ENCODE measurements at places on chromosomes 2 and 18.

DNA sequence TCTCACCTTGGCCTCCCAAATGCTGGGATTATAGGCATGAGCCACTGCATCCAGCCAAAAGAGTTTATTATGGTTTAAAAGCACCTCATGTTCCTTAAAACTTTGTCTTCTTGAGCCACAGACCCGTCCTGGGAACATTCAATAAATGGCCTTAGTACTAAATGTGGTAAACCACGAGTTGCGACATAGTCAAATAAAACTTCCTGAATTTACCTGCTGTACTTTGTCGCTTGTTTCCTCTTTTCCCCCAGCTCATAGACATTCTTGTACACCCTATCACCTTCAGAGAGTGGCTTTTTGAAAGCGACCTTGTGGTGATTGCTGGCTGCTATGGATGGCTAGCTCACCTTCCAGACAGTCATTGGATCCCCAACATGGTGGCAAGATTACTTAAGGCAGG, 310.4 kb downstream of the LRRTM1 start:
- no peak for DNase-seq

GRCh38 chr18:31946305-31947046, 3.5 kb upstream of the TRAPPC8 start:
- no peak for DNase-seq

GRCh38 chr2:169736902-169737301, 3.3 kb downstream of the KLHL23 start:
- no peak for DNase-seq

DNA sequence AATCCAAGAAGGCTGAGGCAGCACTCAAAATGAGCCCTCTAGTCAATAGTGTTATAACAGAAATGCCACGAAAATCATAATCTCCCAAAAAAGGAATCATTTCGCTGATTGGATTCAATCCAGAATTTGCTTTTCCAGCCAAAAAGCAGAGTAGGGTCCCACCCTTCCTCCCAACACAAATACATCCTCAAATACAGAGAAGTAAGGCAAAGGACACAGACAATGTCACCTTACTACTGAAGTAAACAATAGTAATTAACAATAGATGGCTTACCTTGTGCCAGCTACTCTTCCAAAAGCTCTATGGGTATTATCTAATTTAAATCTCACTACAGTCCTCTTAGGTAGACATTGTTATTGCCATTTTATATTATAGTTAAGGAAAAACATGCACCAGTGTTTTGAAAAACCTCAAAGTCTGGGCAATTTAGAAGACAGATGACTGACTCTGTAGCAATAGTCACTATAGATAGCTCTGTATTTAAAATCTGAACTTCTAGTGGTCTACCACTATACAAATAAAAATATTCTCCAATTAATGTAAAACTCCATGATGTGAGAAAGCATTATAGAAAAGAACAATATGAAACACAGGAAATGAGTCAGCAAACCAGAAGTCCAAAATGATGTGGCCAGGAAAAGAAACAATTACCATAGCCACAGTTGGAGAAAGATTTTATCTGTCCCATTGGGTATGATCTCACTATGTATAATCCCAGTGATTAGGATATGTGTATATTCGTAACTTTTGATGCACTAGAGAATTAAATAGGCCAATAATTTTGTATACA, 305.0 kb upstream of the ERBB4 start:
- DNase-seq = peak; percentile 86

DNA sequence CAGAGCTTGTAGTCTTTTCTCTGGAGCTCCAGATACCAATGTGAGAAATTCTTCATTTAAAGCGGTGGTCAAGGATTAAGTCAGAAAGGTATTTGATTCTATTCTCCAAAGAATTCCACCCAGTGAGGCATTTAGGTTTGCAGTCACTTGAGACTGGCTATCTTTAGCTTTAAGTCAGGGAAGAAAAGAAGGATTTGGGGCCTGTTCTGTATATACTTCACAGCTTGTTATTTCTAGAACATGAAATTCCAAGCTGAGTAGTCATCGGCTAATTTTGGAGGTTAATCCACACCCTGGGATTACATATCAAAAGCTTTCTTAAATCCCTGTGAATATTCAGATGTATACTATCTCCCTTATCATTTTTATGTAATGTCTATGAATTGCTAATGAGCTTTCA, 39.4 kb downstream of the MYOM1 start:
- DNase-seq = no peak

GRCh38 chr2:210086292-210086691, 83.9 kb downstream of the RPE start:
- DNase-seq = no peak

DNA sequence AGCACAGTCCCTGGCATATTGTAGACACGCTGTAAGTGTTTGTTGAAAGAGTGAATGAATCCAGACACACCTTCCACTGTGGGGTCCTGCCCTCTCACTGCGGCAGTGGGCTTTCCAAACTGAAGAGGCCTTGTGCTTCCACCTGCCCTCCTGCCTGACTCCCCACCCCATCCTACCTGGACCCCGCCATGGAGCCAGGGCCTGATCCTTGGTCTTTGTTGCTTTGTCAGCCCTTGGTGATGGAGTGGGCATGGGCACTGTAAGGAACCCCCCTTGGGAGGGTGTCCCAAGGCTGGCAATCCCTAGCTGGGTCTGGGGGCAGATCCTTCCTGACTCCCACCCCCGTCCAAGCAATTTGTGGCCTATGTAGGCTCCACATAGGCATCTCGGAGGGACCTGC, 33.1 kb downstream of the KLHL29 start:
- no peak for DNase-seq

- DNase-seq = no peak
Observed at GRCh38 chr2:161063946-161064306, 96.3 kb upstream of the TANK start.

GRCh38 chr2:171210864-171211431, 50.3 kb upstream of the TLK1 start:
- no peak for DNase-seq

DNA sequence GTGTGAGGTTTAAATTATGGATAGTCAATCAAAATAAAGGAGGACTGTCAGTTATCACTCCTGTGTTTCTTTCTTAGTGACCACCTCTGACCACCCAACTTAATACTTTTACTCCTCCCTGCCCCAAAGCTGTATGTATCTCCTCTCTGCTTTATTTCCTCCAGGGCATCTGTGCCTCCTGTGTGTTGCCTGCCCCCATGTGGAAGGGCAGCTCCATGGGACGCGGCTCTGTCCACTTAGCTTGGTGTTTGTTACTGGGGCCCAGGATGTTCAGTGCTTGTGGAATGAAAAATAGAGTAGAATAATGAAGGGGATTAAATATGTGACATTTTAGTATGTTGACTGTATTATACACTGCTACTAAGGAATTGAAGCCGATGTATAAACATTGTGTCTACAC, 9.8 kb downstream of the ACP1 start:
- no peak for DNase-seq

GRCh38 chr2:229443141-229443540, 172.1 kb upstream of the PID1 start:
- DNase-seq = no peak

DNA sequence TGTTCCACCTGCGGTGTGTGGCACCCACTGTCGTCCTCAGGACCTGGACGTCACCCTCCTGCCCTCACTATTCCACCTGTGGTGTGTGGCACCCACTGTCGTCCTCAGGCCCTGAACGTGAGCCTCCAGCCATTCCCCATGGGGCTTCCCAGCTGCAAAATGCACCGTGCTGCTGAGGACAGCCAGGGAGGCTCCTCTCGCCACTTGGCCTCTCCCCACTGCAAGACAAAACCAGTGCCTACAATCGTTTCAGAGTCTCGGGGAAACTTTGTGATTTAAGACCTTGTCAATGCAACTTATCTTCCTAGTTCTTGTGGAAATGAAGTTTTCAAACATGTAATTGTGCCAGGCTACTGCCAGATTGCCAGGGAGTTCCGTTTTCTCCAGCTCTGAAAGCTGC, 319.3 kb upstream of the SALL3 start:
- DNase-seq = no peak

GRCh38 chr2:135904341-135904989, 28.2 kb upstream of the MCM6 start:
- no peak for DNase-seq

GRCh38 chr18:49890041-49890440, 76.7 kb upstream of the ACAA2 start:
- DNase-seq = no peak

- DNase-seq = peak; percentile 40
Observed at GRCh38 chr2:112493858-112494648, 12.1 kb downstream of the TTL start.

DNA sequence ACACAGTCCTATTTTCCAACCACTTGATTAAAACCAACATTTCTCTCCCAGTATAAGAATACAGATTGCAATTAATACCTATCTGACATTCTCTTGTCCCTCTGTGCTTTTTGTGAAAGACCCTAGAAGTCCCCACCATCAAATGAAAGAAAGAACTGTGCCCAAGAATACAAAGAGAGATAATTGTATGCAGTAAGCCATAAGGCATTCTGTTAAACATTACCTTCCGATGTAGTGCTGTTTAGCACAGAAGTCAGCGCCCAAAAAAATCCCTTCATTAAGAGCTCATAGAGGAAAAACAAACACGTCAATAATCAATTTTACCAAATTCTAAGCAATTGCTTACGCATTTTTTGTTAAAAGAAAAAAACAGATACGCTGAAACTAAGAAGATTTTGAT, 41.1 kb downstream of the ZNF516 start:
- no peak for DNase-seq

DNA sequence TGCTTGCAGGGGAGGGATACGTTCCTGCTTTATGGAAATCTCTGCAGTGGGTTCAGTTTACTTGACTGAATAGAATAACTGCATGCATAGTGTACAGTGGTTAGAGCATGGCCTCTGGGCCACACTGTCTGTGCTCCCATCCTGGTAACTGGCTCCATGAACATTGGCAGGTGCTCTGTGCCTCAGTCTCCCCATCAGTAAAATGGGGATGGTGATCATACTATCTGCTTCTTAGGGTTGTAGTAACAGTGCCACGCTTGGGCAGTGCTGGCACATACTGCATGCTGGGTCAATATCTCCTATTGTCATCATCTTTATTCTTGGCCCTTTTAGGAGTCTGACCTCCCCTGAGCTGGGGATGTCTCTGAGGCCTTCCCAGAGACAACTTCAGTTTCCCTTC, 117.3 kb downstream of the CTIF start:
- no peak for DNase-seq

DNA sequence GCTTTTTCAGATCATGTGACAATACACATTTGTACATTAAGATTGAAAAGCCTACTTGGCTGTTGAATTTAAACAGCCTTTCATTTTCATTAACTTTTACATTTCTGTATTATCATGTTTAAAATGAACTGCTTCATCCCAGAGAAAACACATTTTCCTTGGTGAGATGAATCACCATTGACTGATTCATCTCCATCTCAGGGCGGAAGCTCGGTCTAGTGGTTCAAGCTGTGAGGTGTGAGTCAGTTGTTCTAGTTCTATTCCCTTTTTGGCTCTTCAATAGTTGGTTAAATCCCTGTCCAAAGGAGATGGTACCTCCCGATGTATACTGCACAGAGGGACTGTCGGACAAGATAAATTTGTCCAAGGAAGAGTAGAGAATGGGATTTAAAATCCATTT, 189.7 kb downstream of the ADCYAP1 start:
- DNase-seq = peak; percentile 60

DNA sequence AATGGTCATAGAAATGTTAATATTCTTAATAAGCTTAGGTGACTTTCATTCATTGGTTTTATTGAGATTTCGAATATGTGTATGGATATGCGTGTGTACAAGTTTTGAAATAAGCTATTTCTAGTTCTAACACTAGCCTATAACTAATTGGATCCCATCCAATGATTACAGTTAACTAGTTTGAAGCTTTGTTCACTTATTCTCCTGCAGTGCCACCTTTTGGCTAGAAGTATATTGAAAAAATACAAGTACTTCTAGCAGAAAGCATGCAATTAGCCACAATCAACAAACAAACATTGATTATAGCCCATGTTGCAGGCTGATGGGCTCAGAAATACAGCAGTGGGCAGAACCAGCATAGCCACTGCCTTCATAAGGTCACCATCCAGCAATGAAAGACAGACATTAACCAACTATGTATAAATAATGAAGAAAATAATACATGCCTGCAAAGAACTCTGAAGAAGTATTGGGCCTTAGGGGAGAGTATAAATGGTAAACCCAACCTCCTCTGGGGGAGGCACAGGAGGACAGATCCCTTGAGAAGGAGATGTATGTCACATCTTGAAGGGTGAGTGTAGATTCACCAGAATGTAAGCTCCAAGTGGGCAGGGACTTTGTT, 5.1 kb upstream of the PIEZO2 start:
- no peak for DNase-seq

DNA sequence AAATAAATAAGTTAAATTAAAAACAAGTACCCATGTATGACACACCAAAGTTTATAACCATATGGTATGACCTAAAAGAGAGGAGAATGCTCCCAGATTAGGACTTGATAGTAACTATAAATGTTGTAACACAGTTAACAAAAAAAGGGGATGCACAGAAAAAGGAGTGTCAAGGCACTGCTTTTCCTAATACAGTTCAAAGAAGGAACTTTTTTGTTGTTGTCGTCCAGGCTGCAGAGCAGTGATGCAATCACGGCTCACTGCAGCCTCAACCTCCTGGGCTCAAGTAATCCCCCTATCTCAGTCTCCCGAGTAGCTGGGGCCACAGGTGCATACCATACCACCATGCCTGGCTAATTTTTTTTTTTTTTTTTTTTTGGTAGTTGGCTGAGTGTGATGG, 2.7 kb downstream of the NARS1 start:
- no peak for DNase-seq

- DNase-seq = peak; percentile 98
Observed at GRCh38 chr2:224086226-224086914, 47.3 kb upstream of the SERPINE2 start.

- no peak for DNase-seq
Observed at GRCh38 chr2:5409898-5410381, 282.2 kb upstream of the SOX11 start.

DNA sequence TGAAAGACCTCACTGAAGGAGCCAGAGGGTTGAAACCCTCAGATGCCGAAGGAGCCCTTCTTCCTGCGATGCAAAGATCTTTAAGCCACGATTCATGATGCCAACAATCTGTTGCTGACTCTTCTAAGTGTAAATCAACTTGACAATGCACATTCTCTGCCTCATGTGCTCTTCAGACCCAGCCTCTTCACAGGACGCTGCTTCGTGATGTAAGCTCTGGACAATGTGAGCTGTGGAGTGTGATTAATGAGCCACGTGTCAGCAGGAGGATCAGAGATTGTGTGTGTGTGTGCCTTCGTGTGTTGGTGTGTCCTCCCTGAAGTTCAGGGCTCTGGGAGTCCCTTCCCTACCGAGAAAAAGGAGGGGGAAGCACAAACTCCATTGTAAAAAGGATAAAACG, 26.5 kb upstream of the TWIST2 start:
- DNase-seq = no peak

All from HS-5 (cell line).